ENCODE measurements at places on chromosomes 6 and 20.
A peak's percentile ranks its signal among the peaks of the same experiment; 100 is the strongest.

DNA sequence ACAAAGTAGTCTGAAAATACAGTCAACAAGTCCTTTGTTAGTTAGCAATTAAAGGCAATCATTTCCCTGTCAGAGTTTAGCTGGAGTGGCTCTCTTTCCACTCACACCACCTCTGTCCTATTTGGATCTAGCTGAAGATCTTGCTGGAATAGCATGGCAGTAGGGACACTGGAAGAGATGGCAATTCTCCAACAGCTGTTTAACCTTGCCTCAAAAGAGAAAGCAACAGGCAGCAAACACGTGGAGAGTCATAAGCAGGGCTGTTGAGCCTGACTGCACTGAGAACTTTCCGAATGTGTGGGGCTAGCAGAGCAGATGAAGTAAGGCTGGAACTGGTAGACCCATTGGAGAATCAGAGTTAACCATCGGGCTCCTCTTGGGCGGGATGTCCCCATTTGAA, 38.0 kb upstream of the PRSS35 start:
- DNase-seq, result peak; percentile 24

- peak; percentile 16 for DNase-seq
Observed at GRCh38 chr6:152233547-152234320, 403.4 kb downstream of the SYNE1 start.

- DNase-seq, result peak; percentile 77
Observed at GRCh38 chr6:138403324-138403800, 661 bp upstream of the HEBP2 start.

DNA sequence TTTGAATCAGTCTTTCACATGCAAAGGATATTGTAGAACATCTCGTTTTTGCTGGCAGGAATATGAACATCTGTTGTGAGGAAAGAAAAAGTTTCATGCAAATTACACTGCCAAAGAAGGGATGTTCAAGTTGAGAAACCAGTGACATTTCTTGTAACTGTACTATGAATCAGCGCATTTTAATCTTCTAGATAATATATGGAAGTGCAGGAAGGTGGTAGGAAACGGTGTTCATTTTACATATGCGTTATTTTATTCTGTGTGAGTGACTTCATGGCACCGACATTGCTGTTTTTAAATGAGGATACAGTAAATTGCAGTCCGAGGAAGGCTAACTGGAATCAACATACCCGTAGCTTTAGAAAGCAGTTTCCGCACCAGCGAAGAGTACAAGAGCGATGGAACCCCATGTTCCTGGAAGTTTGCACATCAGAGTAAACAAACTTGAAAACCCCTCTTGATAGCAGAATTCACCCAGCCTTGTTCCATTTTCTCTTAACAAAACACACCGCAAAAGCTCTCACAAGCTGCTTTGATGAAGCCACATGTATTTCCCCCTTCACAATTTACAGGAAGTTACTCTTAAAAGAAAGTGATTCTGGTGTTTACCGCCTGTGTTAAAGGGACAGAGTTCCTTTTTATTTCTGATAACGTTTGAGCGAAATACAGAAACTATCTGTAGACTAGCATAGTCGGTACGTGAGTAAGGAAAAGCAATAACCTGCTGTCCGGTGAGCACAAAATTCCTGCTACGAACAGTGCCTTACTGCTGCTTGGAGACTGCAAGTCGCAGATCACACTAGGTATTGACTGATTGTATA, 11.5 kb downstream of the PRDM1 start:
- DNase-seq, result no peak

- no peak for DNase-seq
Observed at GRCh38 chr6:39948199-39948791, 14.0 kb upstream of the MOCS1 start.

- DNase-seq, result no peak
Observed at GRCh38 chr6:37684801-37685200, 12.9 kb downstream of the MDGA1 start.

GRCh38 chr6:43627008-43627825, 1.8 kb downstream of the GTPBP2 start:
- DNase-seq, result peak; percentile 93

- no peak for DNase-seq
Observed at GRCh38 chr6:117495869-117496268, 13.4 kb downstream of the DCBLD1 start.

- no peak for DNase-seq
Observed at GRCh38 chr20:33291416-33291815, 8.4 kb downstream of the BPIFB1 start.
